ENCODE measurements at places on chromosomes 12 and 14. TPM values are rescaled to one million over a fixed set of nuclear protein-coding genes. Genes with fewer than 3 reads are reported as not detected.

DNA sequence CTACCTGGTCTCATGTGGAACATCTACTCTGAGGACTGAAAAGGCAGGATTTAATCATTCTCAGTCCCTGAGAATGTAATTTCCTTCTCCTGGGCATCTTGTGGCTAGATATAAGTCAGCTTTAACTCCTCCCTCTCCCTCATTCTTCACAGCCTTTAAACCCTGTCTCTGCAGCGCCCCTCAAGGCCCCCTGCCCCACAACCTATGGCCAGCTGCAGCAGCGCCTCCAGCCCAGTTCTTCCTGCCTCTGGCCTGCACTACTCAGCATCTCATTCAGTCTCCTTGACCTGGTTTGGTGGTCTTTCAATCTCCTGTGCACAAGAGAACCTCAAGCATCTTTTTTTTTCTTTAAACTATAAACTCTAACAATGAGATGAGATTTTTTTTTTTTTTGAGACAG lies 29.3 kb downstream of the NCKAP5L start:
- no peak for DNase-seq

The SRRM4 gene
- not detected for total RNA-seq

DNA sequence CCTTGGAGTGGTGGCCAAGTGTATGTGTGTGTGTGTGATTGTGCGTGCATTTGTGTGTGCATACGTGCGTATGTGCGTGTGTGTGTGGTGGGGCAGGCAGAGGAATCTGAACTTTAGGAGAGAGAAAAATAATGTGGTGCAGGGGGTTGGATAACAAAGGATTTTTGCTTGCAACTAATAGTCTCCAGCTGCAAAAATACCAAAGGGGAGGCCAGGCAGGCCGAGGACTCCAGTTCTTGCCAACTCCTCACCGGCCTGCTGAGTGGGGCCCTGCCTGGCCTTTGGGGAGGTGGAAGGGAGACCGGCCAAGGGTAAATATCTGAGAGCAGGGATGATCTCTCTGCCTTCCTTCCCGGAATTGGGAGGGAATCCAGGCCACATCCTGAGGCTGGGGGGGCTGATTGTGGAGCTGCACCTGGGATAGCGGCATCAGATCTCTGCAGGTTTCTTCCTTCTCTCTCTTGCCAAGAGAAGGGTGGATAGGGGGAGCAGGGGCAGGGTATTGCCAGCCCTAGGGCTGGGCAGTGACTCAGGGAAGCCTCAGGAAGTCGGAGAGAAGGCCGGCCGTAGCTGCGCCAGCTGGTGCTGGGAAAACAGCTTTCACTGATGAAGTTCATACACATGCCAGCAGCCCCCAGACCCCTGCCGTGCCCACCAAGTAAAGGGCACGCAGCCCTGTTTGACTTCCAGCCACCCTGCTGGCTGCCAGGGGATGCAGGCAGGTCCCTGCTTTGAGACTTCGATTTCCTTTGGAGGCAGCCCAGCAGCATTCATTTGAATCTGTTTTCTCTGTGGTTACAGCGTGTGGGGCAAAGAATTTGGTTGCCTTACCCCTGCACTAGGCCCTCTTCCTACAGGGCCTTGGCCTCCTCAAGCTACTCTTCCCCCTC lies 4.6 kb upstream of the LRP1-AS start:
- DNase-seq, result no peak

DNA sequence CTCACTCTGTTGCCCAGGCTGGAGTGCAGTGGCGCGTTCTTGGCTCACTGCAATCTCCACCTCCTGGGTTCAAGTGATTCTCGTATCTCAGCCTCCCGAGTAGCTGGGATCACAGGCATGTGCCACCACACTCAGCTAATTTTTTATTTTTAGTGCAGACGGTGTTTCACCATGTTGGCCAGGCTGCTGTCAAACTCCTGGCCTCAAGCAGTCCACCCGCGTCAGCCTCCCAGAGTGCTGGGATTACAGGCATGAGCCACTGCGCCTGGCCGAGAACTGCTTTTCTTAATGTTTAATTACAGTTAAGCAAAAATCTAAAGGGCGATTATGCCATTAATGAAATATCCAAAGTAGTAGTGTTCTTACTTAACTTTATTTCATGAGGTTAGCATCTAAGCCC lies 13.6 kb downstream of the YARS2 start:
- no peak for DNase-seq

DNA sequence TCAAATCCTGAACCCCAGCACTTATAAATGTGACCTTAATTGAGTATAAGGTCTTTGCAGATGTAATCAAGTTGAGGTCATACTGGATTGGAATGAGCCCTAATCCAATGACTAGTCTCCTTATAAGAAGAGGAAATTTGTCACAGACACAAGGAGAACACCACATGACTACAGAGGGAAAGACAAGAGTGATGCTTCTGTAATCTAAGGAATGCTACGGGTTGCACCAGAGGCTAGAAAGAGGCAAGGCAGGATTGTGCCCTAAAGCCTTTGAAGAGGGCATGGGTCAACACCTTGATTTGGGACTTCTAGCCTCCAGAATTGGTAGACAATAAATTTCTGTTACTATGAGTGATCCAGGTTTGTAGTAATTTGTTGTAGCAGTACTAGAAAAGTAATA lies 135.0 kb downstream of the FOXG1 start:
- DNase-seq, result no peak

- DNase-seq, result no peak
Observed at GRCh38 chr14:33754261-33754660, 196.6 kb downstream of the EGLN3 start.

The KRT7 gene
- total RNA-seq, result 257 TPM

DNA sequence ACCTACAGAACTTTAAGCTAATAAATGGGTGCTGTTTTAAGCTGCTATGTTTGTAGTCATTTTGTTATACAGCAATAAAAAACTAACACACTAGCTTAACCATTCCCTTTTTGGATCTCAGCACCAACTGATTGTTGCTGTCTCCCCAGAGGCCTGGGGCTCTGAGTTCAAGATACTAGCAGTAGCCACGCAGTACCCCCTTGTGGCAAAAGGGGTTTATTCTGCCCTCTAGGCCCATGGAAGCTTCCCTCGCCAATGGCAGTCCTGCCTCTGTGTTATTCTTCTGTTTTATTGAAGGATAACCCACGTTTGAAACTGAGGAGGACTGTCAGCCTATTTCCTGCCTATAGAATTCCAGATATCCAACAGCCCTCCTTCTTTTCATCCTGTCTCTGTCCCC lies 455.3 kb upstream of the ATP2B1 start:
- no peak for DNase-seq

The OR4K17 gene
- total RNA-seq, result not detected

DNA sequence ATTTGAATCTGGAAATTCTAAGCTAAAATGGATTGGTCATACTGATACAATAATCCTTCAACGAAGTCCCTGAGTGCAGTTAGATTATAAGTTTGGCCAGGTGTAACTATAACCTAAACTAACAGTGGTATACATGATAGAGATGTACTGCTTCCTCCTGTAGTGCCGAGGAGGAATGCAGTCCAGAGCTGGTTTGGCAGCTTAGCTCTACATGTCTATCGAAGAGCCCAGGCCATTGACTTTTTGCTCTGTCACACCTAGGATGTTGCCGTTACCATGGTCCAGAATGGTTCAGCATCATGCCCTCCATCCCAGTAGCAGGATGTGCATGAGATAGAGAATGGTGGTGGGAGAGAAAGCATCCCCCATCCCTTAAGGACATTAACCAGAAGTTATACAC lies 318.1 kb downstream of the ZFP36L1 start:
- DNase-seq, result no peak

GRCh38 chr12:96093543-96094196 lies 58.3 kb upstream of the LTA4H start:
- no peak for DNase-seq

- no peak for DNase-seq
Observed at GRCh38 chr14:94239406-94239805, 53.7 kb downstream of the SERPINA10 start.

GRCh38 chr12:57211791-57212700 lies 4.5 kb upstream of the NXPH4 start:
- DNase-seq, result no peak

GRCh38 chr12:67676624-67677023 lies 28.1 kb downstream of the DYRK2 start:
- no peak for DNase-seq

DNA sequence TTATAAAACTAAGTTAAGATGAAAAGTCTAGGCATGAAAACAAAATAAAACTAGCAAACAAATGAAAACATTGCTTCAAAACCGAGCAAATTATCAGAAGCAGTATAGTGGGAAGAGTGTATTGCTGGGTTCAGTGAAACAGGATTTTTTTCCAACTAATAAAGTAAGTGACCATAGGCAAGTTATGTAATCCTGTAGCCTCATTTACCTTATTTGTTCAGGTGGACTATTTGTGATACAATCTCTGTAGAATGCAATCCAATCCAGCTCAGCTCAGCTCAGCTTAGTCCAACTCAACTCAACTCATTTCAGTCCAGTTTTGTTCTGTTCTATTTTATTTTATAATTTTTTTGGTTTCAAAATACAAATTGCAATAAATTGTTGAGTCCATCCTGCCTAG lies 276.7 kb upstream of the LRIG3 start:
- DNase-seq, result no peak

DNA sequence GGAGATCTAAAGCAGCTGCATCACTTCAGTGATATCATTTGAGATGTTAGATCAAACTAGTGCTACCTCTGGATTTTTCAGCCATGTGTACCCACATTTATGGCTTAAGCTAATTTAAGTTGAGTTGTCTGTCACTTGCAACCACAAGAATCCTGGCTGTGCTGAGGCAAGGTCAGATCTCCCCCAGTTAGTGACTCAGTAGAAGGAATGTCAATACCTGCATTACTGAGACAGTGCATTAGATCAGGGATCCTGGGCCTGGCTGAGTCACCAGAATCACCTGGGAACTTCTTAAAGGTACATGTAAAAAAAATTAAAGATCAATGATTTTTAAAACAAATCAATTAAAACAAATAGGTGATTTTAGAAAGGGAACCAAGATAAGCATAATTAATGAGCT lies 84.6 kb upstream of the GRIN2B start:
- DNase-seq, result no peak

DNA sequence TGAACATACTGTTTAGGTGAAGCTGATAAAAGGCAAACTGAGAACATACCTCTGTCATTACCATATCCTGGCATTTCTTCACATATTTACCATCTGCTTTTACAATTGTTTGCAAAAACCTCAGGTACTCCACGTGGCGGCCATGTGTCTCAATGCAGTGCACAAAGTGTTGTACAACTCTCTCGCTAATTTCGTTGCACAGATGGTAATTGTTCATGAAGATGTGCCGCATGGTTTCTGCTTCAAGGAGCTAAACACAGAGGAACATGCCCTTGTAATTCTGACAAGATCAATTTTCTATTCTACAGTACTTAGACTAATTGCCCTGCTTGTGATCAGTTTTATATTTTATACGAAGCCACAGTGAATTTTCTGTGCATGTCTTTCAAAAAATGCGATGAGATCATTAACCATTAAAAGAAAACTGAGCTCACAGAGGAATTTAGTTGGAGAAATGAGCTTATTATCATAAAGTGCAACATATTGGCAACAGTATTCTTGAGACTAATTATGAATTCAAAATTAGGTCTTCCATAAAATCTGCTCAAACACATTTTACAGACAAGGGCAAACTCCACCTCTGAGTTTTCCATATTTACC lies 233.8 kb downstream of the ITPR2 start:
- no peak for DNase-seq

DNA sequence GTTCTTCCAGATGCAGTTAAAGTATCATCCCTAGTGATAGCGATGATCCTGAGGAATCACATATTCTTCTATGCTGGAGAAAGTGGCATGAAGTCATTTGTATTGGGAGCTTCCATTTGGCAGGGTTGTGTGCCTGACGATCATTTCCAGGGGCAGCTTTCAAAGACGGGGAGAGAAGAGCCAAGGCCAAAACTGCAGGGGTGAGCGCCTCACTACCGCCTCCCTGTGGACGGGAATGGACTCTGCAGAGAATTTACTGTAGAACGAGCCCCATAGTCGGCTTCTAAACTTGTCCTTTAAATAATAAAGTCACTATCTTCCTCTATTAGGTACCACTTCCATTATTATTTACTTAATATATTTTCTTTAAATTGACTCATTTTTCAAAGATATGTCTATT lies 555.9 kb upstream of the TMEM132C start:
- no peak for DNase-seq

The PFDN5 gene
- total RNA-seq, result 474 TPM

The OTOGL gene
- 0.32 TPM for total RNA-seq

- DNase-seq, result no peak
Observed at GRCh38 chr12:24821691-24822090, 127.2 kb downstream of the BCAT1 start.

DNA sequence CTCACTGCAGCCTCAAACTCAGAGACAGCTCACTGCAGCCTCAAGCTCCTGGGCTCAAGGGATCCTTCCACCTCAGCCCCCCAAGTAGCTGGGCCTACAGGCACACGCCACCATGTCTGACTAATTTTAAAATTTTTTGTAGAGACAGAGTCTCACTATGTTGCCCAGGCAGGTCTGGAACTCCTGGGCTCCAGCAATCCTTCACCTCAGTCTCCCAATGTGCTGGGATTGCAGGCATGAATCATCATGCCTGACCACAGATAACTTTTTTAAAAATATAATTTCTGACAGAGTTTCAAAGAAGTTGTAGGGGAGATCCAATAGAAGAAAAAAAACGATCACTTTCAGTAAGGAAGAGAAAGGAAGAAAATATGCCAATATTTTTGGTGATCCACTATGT lies 189.7 kb upstream of the CDKN3 start:
- no peak for DNase-seq

DNA sequence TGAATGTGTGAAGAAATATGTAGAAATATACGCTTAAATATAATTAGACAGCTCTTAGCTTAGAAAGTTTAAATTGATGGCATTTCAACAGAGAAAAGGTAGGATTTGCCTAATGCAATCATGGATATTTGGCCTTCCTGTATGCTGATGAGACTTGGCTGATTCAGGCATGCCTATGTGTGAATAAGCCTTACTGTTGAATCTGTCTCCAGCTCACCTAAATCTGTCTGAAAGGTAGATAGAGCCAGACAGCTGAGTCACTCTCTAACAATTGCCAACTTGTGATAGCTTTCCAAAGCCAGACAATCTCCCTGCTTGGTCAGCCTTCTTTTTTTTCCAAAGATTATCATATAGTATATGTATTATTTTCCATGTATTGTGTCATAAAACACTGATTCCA lies 92.8 kb upstream of the FLRT2 start:
- DNase-seq, result no peak

The TNS2 gene
- 186 TPM for total RNA-seq

- no peak for DNase-seq
Observed at GRCh38 chr12:14619741-14620501, 52.2 kb upstream of the PLBD1 start.

- no peak for DNase-seq
Observed at GRCh38 chr14:69490219-69490918, 5.8 kb downstream of the PLEKHD1 start.

Measured in lower lobe of right lung (tissue), 2 donors.